ENCODE measurements at places on chromosomes 16 and 17.

DNA sequence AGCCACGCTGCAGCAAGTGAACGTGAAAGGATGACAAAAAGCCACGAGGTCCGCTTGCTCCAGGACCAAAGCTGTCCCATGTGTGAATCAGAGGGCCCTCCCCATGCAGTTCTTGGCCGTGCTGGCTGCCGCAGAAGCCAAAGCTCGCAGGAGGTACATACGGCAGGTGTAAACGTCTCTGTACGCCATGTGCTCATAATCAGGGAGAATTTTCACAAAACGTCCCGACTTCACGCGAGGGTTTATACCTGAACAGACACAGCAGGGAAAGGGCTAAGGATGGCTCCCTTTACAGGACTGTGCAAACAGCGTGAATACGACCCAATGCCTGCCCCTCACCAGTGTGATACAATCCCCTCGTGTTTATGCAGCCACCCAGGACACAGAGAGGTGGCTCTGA lies 25.3 kb downstream of the FBXO31 start:
- DNase-seq: no peak

DNA sequence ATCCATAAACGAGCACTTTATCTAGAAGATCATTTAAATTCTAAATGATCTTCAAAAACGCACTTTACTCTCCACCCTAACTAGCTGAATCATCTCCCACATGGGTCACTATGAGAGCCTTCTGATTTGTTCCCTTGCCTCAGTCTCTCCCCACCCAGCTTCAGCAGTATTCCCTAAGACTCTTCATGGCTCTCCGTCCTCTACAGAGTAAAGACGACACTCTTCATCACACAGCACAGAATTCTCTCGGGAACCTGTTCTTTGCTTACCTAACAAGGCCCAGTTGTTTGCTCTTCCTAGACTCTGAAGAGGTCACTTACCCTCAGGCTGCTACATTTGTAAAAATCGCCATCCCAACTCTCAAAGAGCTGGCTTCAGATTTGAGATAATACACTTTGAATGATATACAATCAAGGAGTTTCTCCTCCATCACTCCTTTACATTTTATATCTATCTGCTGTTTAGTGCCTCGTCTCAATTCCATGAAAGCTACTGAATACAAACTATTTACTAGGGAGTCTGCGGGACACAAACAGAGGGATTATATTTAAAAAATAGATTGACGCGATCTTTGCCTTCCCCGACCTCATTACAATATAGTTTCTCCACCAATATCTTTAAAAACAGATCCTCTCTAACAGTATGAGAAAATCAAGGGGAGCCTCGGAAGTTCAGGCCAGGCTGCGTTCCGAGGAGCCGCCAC lies 511 bp upstream of the LIG3 start:
- DNase-seq: no peak

- peak; percentile 29 for DNase-seq
Observed at GRCh38 chr16:9139965-9140364, 48.5 kb downstream of the HAPSTR1 start.

GRCh38 chr17:66751771-66752170 lies 83.1 kb upstream of the CACNG5 start:
- DNase-seq: no peak

DNA sequence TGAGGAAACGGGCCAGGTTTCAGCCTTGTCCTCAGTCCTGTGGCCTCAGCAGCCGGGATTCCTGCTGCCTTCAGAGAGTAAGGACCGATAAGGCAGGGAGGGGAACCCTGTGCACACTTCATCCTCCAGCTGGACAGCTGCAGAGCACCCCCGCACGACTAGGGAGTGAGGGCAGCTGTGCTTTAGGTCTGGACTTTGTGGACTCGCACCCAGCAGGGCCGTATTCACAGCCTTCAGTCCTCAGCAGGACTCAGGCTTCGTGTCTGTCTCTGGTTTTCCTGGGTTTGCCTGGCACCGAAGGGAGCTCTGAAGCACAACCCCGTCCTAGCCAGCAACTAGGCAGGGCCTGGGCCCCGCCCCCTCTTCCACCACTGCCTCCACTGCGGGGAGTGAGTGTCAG lies 45.8 kb upstream of the CACNG5 start:
- DNase-seq: no peak

DNA sequence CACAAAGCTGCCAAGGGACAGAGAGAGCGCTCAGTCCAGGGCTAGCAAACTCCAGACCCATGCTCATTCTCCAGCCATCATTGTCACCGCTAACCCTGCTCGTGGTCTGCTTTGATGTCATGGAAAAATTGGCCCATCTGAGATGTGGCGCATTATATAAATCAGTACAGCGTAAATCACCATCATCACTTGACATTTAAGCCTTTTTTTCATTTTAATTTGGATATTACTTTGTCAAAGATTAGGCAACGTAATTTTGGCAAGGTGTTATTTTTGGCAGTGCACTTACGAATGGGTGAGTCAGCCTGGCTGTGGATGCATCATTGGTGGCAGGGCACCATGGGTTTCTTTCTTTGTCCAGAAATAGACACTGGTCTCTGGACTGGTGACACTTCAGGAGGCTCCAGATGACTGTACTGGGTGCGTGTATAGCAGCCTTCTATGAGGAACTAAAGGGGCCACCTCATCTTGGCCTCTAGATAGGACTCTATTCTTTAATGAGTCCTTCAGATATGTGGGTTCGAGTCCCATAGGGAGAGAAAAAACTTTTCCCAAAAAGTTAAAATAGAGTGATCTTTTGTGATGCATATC lies 166.3 kb downstream of the MSI2 start:
- peak; percentile 87 for DNase-seq

DNA sequence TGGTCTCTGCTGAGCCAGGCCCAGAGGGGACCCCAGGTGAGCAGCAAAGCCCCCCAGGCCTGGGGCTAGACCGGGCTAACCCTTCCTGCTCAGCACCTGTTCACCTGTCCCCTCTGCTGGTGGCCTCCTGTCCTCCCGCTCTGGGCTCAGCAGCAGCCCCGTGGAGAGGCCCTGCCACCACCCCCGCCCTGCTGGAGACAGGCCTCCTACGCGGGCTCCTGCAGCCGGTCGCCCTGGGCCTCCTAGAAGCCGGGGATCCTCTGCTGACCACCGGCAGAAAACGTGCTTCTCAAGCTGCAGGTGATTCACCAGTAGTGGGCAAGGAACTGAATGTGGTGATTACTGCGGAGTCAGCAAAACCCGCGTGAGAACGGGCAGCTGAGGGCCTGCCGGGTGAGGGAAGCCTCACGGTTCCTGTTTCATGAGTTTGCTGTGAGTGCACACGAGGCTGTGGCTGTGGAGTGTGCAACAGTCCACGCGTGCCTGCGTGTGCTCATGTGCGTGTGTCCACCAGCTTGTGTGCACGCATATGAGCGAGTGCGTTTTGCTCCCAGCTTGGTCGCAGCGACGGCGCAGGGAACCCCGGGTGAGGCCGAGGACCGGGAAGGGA lies 792 bp downstream of the SECTM1 start:
- DNase-seq: peak; percentile 66

- DNase-seq: no peak
Observed at GRCh38 chr17:34852614-34853013, 108.6 kb downstream of the CCT6B start.

DNA sequence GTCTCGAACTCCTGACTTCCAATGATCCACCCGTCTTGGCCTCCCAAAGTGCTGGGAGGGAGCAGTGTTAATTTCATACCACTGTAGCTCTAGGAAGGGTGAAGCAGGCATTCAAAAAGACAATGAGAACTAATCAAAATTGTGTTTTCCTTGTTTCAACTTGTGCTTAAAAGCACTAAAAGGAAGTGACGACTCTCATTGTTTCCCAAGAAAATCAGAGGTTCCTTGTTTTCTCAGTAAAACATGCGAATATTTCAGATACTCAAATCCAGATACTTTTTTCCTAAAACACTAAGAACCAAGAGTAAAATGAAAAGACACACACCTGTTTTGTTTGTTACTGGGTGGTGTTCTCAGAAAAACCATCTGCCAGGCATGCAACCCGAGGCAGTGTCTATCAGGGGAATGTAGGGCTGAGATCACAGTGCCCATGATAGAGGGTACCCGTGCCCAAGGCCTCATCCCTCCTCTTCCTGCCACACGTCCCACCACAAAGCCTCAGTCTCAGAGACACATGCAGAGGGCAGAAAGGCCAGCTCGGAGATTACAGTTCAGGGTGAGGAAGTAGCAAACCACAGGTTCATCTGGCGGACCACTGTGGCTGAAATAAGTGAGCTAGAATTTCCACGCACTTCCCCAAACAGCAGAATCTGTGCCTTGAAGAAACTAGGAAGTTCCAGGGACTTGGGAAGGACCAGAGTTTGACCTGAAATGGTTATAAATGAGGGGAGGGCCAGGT lies 33.7 kb downstream of the GINS3 start:
- no peak for DNase-seq

DNA sequence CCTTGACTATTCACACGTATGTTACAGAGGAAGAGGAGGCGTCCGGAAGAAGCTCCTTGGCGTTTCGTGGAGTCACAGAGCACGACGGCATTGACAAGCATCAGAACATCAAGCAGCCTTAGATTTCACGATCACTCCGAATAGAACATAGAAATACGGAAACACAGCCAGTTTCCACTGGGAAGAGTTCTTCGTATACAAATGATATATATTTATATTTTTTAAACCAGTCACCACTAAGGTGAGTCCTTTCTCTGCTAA lies 3.1 kb downstream of the CBLN1 start:
- no peak for DNase-seq

GRCh38 chr17:7133424-7133823 lies 18.8 kb upstream of the ASGR2 start:
- DNase-seq: no peak

GRCh38 chr16:11556945-11557720 lies 29.6 kb downstream of the LITAF start:
- DNase-seq: no peak

DNA sequence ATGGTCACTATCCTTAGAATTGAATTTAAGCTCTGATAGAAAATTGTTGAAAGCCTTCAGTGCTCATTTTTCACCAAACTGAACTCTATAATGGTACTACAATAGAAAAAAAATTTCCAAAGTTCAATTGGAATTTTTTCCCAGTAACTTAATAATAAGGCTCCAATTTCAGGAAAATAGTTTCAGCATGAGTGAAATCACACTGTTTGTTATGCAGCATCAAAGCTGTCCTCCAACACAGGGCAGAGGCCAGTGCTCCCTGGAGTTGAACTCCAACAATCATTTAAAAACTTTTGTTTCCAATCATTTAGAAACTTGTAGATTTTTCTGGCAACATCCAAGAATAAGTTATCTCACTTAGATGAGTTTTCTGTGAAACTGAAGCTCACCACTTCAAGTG lies 103.1 kb upstream of the HSBP1 start:
- no peak for DNase-seq

DNA sequence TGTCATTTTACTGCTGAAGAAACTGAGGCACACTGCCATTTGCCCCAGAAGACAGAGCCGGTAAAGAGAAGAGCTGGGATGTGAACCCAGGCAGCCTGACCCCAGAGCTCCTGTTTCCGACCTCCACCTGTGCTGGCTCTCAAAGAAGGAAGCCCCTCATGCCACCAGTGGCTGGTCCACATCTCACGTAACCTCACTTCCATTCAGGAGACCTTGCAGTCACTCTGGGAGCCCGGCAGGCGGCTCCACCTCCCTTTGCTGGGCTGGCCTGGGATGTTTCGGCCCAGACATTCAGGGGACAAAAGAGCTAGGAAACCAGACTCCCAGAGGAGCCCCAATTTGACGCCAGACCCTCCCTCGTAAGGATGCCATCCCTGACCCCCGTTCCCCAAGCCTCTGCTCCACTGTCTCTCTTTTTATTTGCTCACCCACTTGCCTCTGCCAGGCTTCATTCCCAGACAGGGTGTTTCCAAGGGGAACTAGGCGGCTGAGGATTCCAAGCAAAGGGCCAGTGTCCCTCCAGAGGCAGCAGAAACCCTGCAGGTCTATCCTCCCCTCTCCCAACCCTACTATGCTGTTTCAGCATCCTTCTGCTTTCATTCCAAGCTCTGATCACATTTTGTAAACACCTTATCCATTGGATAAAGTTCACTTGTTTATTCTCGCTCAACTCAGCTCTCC lies 2.8 kb downstream of the TAF1C start:
- no peak for DNase-seq

DNA sequence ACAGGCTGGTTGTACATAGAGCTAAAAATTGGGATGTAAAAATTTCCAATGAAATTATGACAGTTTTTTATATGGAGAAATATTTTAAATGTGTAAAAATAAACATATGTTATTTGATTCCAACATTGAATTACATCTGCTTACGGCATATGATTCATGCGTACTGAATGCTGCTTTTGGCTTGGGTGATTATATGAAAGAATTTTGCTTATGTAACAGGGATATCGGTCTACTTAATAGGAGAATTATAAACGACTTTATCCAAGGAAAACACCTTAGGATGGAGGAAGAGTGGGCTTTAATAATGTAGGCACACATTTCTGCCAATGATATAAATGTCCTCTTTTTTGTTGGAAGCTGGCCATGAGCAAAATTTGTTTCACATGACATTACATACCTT lies 197.3 kb upstream of the GOT2 start:
- no peak for DNase-seq

- DNase-seq: no peak
Observed at GRCh38 chr17:74480290-74480689, 13.9 kb downstream of the CD300A start.

GRCh38 chr17:73555199-73555960 lies 88.9 kb downstream of the SDK2 start:
- DNase-seq: no peak

- no peak for DNase-seq
Observed at GRCh38 chr16:80263181-80263823, 277.5 kb upstream of the DYNLRB2 start.

GRCh38 chr17:46010597-46011186 lies 11.6 kb downstream of the STH start:
- no peak for DNase-seq

DNA sequence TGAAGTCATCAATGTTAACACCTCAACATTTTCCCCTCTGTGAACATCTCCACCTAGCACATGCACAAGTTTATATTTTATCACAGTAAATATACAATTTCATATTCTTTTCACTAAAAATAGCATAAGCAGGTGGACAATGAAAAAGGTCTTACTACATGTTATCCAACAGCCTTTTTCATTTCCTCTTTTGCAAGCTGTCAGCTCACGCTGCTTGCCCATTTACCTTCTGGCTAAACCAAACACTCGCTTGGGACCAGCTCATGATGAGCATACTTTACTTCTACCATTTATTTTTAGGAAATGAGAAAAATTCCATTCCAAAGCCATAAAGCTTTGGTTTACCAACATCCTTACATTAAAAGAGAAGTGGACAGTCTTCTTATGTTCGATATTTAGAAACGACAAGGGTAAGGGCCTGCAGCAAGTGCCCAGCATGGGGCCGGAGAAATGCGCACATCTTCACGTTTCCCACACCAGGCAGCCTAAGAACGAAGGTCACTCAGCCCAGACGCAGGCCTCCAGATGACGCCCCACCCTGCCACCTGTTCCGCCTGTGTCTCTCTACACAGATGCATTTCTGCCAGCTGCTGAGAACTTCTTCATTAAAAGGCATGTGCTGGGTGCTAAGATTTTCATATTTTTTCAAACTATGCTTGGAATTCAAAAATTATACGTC lies 13.9 kb downstream of the SNN start:
- DNase-seq: no peak

Data from PC-3 (cell line).